ENCODE measurements at places on chromosomes 5 and 9.

- no peak for DNase-seq
Observed at GRCh38 chr5:77637998-77638762, at the start of gene OTP. Gene OTP, minus strand, starts transcription at chr5:77638713. Its CDS starts 164 bp downstream, at chr5:77638549.

GRCh38 chr9:135790356-135790755 lies 88.4 kb downstream of the KCNT1 start:
- DNase-seq, result no peak

DNA sequence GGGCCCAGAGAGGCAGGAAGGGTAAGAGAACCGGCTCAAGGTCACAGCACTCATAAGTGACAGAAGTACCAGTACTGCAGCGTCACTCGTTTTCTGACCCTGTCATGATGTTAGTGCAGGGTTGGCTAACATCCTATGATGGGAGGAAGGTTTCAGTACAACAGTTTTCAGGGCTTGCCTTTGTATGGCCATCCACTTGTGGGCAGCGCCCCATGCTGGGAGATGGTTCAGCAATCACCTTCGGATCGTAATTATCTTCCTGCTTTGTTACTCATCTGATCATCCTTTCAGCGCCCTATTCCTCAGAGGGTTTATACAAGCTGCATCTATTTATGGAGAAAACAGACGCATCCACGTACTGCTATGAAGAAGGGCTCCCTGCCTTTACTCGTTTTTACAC lies 2.4 kb downstream of the MAP1B start:
- no peak for DNase-seq

DNA sequence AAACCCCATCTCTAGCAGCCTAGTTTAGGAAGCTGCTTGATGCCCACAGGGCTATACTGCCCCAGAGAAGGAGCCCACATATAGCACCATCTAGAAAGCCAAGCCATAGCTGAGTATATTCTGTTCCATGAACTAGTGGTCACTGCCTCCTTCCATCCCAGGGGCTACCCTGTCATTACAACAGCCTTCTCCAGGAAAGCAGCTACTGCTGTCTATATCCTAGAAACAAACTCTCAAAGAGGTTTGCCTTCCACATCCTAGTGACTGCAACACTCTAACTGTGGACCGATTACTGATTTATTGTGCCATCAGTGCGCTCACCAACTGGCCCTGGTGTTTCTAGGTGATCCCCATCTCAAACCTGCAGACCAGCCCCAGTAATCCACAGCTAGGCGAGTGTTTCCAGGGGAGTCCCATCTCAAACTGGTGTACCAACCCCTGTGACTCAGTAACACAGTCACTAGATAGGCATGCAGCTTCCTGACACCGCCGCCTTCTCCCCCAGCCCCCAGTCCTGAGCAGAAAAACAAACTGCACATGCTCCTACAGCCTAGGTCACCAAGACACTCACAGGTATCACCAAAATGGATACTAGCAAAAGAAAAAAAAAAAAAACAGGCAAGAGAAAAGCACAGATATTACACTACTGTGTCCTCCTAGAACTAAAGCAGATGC lies 14.8 kb downstream of the SPTLC1 start:
- peak; percentile 79 for DNase-seq

GRCh38 chr5:119706049-119706448 lies 76.7 kb downstream of the FAM170A start:
- no peak for DNase-seq

Data from AG08395 (cell line).